ENCODE measurements at places on chromosomes 6 and 20. TPM values are rescaled to one million over a fixed set of nuclear protein-coding genes. Genes with fewer than 3 reads are reported as not detected.

WFDC10A gene
- total RNA-seq: not detected

ADAT2 gene
- 2.7 TPM for total RNA-seq

MGME1 gene
- total RNA-seq: 5.9 TPM

- no peaks in the 10 kb centered on the region for H3K27me3 ChIP-seq
- DNase-seq: no peak
- H3K27ac ChIP-seq: no peak overlapping the region
- peaks cover 9% of the 10 kb centered on the region for H3K4me1 ChIP-seq
- H3K36me3 ChIP-seq: no peaks in the 10 kb centered on the region
Measured at GRCh38 chr6:112221561-112221960, 32.8 kb downstream of the LAMA4 start.

NRM gene
- total RNA-seq: 2.3 TPM

CENPW gene
- total RNA-seq: 0.67 TPM

GRCh38 chr20:61727761-61728160 is 337.9 kb downstream of the TAF4 start:
- H3K27ac ChIP-seq: no peak overlapping the region
- H3K27me3 ChIP-seq: no peaks in the 10 kb centered on the region

DNA sequence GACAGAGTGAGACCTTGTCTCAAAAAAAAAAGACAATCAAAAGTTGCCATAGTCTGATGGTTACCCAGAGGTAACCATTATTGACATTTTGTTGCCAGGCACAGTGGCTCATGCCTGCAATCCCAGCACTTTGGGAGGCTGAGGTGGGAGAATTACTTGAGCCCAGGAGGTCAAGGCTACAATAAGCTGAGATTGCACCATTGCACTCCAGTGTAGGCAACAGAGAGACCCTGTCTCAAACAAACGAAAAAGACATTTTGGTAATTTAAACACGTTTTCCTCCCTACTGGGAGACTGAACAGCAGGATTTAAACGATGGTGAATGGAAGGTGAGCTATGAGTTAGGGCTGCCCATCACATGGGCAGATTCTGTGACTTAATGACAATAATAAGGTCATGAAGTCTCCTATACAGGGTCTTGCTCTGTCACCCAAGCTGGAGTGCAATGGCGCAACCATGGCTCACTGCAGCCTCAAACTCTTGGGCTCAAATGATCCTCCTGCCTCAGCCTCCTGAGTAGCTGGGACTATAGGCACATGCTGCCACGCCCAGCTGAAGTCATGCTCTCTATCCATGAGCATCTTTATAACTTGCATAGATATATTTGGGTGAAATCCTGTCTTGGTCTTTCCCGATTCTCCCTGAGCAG is 4.2 kb upstream of the ASXL1 start:
- peaks cover 10% of the 10 kb centered on the region for H3K4me1 ChIP-seq

CAGE1 gene
- 0.08 TPM for total RNA-seq

GRCh38 chr6:133254552-133255228 is 13.5 kb downstream of the EYA4 start:
- no peaks in the 10 kb centered on the region for H3K27me3 ChIP-seq
- no peaks in the 10 kb centered on the region for H3K36me3 ChIP-seq
- no peaks in the 10 kb centered on the region for H3K4me1 ChIP-seq
- H3K27ac ChIP-seq: no peak overlapping the region
- no peak overlapping the region for H3K4me3 ChIP-seq

DNA sequence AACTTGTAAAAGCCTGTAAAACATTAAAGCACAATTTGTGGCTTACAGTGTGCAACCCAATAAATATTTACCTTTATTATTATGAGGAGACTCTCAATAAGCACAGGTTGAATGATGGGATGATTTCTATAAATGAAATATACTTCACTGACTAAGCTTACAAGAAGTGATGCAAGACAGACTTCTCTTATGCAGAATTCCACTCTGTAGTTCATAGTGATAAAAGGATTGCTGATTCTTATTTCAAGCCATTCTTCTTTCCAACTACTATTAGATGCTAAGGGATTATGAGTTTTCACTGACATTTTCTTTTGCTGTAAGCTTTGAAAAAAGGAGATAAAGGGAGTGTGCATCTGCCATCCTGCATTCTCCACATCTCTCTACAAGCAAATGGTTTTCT is 149.0 kb upstream of the ARG1 start:
- no peak overlapping the region for H3K4me3 ChIP-seq
- no peak overlapping the region for H3K27ac ChIP-seq
- H3K27me3 ChIP-seq: no peaks in the 10 kb centered on the region
- H3K36me3 ChIP-seq: no peaks in the 10 kb centered on the region
- no peak for DNase-seq
- H3K4me1 ChIP-seq: no peaks in the 10 kb centered on the region

DNA sequence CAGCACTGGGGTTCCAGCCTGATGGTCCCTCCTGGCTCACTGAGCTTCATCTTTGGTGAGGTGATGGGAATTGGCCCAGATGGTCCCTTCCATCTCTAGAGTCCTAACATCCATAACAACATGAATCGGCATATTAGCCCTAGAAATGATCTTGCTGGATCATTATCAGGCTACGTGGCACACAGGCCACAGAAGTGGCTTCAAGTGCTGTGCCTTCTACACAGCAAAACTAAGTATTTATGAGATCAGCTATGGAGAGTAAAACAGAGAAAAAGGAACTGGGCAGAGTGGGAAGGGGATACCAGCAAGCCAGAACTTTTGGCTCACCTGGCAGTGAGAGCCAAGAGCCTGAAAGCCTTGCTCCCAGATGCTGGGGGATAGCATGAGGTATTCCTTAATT is 116.9 kb downstream of the TRERF1 start:
- DNase-seq: no peak
- H3K36me3 ChIP-seq: no peaks in the 10 kb centered on the region
- H3K4me3 ChIP-seq: no peak overlapping the region
- H3K27ac ChIP-seq: no peak overlapping the region
- no peaks in the 10 kb centered on the region for H3K27me3 ChIP-seq
- H3K4me1 ChIP-seq: no peaks in the 10 kb centered on the region

- H3K27me3 ChIP-seq: no peaks in the 10 kb centered on the region
- H3K4me1 ChIP-seq: no peaks in the 10 kb centered on the region
- no peak overlapping the region for H3K27ac ChIP-seq
- no peak for DNase-seq
- no peaks in the 10 kb centered on the region for H3K36me3 ChIP-seq
- H3K4me3 ChIP-seq: no peak overlapping the region
Measured at GRCh38 chr20:10322073-10323012, 103.7 kb downstream of the SNAP25 start.

- H3K27ac ChIP-seq: no peak overlapping the region
- H3K36me3 ChIP-seq: no peaks in the 10 kb centered on the region
- H3K27me3 ChIP-seq: peaks cover 8% of the 10 kb centered on the region
Measured at GRCh38 chr20:19213946-19214490, 1.6 kb downstream of the SLC24A3 start.
